GF-D8 (cell line): ENCODE measurements at places on chromosomes 12 and 14.

- no peak for DNase-seq
These were observed 1.2 kb upstream of the CLEC2B start for GRCh38 chr12:9870286-9870866.

DNA sequence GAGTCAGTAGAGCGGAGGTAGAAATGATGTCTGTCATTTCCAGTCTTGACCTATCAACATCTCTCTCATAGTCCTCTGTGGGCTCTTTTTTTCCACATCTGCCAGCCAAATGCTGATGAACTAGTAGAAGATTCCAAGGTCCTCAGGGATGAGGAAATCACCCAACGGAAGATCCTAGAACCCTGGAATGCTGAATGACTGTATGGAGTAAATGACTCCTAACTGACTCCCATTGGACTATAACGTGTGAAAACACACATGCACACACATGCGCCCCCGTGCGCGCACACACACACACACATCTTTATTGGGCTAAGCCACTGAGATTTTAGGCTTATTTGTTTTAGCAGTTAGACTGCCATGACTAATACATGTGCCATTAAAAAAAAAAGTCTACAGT, 159.2 kb downstream of the MYRFL start:
- no peak for DNase-seq

GRCh38 chr12:18066666-18067065, 23.3 kb downstream of the RERGL start:
- no peak for DNase-seq

DNA sequence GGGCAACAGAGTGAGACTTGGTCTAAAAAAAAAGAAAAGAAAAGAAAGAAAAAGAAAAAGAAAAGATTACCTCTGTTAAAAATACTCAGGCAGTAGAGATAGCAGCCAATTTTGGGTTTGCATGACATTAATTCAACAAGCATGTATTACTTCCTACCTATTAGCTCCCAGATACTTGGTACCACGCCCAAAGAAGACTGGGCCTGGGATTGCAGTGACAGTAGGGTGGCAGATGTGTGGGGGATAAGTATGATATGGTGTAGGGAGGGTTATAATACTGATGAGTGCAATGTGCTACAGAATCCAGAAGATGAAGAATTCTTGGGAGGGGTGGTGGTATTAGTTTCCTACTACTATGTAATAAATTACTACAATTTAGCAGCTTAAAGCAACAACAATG, 46.4 kb upstream of the FOS start:
- no peak for DNase-seq

GRCh38 chr14:61179061-61179690, 102.0 kb downstream of the TMEM30B start:
- DNase-seq = no peak

- no peak for DNase-seq
These were observed 29.2 kb downstream of the DIP2B start for GRCh38 chr12:50533971-50534370.

- DNase-seq = no peak
These were observed 20.2 kb downstream of the SLC2A3 start for GRCh38 chr12:7915661-7916403.

DNA sequence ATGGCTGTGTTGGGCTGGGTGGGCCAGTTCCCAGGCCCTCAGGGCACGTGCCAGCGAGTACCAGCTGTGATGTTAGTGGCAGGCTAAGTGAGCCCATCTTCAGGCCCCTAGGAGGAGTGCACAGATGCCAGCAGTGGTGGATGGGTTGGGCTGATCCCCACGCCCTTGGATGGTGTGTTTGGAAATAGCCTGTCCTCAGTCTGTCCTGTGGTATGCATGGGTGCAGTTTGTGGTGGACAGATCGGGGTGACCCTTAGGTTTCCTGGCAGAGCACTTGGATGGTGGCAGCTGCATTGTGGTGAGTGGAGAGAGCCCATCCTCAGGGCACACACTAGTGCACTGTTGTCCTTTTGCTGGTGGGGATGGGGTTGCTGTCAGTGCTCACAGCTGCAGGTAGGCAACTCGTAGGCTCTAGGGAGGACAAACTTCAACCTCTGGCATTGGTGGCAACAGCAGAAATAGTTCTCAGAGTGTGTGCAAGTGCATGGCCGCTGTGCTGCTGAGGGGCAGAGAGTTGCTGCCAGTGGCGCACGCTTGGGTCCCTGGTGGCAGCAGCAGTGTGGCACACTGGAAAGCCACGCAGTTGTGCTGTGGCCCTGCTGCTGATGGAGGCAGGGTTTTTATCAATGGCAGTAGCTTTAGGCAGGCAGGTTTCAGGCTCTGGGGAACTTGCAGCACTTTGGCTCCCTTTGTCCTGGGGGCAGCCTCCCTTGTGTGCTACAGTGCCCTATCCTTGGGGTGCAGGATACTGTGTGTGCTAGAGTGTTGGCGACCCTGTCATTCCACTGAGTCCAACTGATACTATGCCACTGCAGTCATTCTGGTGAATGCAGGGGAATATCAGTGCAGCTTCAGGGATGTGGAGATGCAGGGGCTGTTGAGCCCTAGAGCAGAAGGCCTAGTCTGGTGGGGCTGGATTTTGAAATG, 65.5 kb downstream of the FBXO33 start:
- DNase-seq = no peak

DNA sequence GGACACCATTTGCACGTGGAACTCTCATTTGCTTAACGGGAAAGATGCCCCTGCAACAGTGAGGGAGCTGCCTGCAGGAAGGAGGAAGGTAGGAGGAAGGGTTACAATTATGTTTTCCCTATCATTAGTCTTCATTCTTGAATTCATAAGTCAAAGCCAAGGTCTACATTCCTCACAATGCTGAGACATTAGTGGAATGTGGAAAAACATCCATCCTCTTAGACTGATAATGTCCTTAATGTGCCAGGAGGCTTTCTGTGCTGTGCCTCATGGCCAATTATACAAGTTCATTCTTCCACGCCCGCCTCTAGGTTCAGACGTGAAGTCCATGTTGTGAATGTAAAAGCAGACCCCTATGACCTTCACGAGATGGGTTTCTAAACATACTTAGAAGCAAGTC, 1212.4 kb upstream of the TMEM132C start:
- no peak for DNase-seq

DNA sequence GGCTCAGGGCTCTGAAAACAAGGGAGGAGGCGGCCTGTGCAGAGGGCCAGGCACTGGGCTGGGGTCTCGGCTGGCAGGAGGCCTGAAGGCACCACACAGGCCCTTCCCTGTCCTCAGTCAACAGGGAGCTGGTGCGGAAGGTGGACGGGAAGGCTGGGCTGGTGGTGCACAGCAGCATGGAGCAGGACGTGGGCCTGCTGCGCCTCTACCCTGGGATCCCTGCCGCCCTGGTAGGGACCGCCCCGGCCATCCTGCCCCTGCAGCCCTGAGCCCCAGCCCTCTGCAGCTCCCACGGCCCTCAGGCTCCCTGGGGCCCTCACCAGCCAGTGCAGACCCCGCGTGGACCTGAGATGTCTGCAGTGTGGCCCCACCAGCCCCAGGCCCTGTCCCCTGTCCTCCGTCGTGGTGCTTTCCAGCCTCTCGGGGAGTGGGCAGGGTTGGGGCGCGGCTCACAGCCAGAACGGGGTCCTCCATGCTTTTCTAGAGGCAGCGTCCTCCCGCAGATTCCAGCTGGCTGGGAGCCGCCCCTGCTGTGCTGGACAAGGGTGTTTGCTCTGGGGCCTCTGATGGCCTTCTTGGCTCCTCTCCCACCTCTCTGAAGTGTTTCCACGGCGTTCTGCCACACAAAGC, 18.1 kb downstream of the ASPG start:
- no peak for DNase-seq

DNA sequence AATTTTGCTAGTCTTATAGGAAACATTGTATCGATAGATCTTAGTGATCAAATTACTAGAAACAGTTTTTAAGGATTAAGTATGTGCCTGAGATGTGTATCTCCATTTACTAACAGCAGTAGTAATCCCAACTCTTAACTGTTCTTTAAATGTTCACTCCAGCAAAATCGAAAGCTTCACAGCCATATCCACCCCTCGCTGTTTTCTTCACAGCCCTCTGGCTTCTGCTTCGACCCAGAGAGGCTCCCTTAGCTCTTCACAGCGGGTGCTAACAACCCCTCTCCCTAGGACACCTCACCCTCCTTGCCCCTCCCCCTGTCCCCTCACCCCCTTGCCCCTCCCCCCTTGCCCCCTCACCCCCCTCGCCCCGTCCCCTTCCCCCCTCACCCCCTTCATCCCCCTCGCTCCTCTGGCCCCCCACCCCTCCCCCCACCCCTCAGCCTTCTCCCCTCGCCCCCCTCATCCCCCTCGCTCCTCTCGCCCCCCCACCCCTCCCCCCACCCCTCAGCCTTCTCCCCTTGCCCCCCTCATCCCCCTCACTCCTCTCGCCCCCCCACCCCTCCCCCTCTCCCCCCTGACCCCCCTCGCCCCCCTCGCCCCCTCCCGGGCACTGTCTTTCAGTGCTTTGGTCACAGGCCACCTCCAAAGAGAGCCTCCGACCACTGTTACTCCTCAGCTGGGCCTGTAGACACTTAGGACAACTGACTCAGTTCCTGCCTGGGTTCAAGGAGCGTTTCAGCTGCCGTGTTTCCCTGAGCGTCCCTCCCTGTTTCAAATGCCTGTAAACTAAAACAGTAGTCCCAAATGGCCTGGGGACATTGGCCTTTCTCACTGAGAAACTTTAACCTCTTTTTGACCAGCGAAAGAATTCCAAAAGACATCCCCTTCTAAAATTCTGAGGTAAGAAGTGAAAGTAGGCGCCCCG, 46.0 kb upstream of the DYNC1H1 start:
- no peak for DNase-seq

- no peak for DNase-seq
These were observed 130.7 kb downstream of the OTOGL start for GRCh38 chr12:80230068-80230467.

DNA sequence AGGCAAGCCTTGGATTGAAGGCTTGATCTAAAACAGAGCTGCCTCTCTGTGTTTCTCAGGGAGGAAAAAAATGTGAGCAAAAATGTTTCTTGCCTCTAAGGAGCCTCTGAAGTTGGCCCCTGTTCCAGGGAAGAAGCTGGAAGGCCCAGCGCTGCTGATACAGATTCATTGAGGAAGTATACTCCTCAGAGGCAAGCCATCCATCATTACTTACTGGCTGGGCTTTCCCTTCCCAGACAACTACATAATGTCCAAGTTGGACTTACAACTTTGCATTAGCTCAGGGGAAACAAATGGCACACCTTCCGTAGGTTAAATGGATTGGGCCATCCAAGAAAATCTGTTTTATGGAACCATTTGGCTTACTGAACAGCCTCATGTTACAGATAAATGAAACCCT, 263.7 kb upstream of the SEL1L start:
- DNase-seq = no peak

DNA sequence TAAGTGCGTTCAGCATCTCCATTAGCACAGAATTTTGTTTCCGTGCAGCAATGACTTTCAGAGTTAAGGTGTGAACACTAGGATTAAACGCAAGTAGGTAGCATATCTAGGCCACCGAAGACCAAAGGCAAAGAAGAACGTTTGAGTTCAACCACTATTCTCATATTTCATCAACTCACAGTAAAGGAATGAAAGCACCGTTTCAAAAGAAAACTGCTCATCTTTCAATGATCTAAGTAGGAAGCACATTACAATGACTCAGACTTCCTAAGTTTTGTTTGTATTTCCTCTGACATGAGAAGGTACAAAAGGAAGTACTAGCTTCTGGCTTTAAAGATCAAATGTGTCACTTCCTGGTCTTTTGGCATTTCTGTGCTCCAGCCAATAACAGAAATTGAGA, 57.6 kb downstream of the ACADS start:
- DNase-seq = peak; percentile 24

DNA sequence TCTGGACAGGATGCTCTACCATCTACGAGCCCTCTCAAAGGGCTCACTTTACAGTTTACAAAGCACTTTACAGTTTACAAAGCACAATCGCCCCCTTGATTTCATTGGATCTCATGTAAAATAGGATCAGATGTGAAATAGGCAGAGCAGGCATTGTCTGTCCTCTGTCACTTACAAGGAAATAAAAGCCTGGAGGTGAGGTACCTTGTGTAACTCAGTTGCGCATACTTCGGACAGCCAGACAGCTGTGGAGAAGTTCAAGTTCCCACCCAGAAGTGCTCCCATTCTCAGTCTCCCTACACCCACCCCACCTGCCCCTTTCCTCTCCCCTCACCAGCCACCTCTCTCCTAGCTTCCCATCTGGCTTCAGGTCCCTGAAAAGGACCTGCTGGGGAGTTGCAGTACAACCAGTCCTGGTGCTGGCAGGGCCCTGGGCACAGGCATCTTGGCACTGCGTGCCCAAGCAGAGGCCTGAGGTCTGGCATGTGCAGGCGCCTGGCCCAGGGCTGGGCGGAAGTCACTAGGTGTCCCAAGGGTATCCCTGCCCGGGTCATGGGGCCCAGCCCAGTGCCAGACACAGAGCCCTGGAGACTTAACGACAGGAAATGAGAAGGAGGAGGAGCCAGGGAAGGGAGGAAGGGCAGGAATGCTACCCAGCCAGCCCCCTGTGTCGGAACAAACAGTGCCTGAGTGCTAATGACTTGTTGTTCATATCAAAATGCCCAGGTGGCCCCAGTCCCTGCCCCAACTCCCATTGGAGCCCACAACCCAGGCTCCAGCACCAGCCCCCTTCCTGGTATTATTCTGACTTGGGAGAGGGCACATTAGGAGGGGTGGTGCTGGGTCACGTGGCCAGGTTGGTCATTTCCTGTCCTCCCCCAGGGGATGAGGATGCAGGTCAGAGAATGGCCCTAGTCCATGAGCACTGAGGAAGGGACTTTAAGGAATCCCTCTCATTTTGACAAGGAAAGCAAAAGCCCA, 5.4 kb downstream of the RAPGEF3 start:
- peak; percentile 66 for DNase-seq

- peak; percentile 39 for DNase-seq
These were observed 59.9 kb upstream of the FBRSL1 start for GRCh38 chr12:132429946-132430643.

DNA sequence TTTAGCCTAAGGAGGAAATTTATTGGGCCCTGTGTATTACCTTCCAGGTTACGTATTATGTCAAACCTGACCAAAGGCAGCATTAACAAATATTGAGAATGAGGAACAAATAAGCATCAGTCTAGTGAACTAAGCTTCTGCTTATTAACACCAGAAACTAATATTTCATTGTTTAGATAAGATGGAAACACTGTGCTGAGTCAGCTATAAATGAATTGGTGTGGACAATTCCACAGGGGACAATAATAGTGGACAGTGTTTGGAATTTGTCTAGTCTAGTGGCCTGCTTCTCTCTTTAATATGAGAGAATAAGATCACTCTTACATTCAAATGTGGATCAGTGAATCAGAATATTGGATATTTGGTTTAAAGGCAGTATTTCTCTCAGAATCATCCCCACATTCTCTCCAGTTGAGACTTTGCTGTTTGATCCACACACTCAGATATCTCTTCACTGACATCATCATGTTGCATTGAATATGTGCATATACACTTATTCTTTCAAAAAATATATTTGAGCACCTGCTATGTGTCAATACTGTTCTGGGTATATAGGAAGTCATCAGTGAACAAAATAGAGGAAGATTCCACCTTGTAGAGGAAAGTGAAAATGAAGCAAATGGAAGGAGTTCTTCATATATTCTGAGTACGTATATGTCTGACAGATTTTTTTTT, 136.3 kb downstream of the DIO2 start:
- no peak for DNase-seq

- peak; percentile 43 for DNase-seq
These were observed 39.4 kb downstream of the HNRNPC start for GRCh38 chr14:21229821-21230220.

GRCh38 chr12:6285063-6285477, 25.4 kb upstream of the PLEKHG6 start:
- DNase-seq = no peak
